Putamen (tissue), 1 donor: ENCODE measurements at places on chromosomes 11 and 22.
A peak's percentile ranks its signal among the peaks of the same experiment; 100 is the strongest.

- DNase-seq = no peak
Measured at GRCh38 chr11:104161751-104162450, 2.0 kb downstream of the PDGFD start.

GRCh38 chr11:41872870-41873269 lies 413.4 kb upstream of the LRRC4C start:
- DNase-seq = no peak

GRCh38 chr11:110862407-110862806 lies 150.2 kb upstream of the ARHGAP20 start:
- DNase-seq = no peak

DNA sequence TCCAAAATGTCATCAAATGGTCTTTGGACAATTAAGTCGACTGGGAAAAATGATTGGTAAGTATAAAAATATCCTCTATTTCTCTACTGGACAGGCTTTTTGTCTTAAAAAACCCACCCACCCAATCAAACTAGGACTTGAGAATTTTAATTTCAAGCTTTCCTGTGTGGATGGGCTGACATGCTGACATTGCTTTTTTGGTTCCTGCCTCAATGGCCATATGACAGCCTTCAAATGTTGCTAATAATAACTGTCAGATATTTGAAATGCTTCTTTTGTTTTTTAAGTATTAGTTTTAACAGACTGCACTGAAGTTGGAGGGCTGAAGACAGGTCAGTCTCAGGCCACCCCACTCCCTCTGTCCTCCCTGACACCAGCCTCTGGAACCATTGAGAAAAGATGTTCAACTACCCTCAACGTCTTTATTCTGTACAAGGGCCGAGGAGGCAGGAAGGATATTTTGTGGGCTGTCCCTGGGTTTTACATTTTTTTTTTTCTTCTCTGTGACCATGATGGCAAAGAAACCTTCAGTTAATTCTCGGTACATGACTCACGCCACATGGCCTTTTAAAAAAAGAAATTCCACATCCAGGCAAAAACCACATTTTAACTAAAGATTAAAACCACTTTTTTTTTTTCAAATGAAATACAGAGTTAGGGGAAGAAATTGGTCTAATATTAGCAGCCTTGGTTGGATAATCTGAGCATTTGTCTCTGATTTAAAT lies 130.4 kb downstream of the SLC1A2 start:
- no peak for DNase-seq

- DNase-seq = no peak
Measured at GRCh38 chr11:103872748-103873147, 163.7 kb upstream of the DDI1 start.

DNA sequence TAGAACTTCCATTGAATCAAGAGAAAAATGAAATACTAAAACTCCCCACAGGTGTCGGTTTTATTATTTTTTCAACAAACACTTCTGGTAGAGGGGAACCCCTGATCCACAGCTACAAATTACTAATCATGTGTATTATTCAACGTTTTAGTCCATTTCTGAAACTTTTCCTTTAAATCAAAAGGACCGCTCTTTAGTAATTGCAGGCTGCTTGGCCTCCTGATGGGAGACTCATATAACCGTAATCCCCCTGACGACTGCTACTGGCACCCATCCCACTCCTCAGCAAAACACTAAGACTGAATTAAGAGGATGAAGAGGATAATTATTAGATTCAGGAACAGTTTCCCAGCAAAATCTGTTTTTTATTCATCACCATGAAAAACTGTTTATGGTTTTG lies 46.4 kb downstream of the PAX6 start:
- DNase-seq = peak; percentile 33

GRCh38 chr11:111966678-111967077 lies 29.5 kb downstream of the DIXDC1 start:
- DNase-seq = no peak
